Activated CD4-positive, alpha-beta T cell treated with anti-CD3 and anti-CD28 coated beads, Interleukin-2, amount 50 U/mL, for 24 hours (primary cell): ENCODE measurements at places on chromosomes 5 and 9.

DNA sequence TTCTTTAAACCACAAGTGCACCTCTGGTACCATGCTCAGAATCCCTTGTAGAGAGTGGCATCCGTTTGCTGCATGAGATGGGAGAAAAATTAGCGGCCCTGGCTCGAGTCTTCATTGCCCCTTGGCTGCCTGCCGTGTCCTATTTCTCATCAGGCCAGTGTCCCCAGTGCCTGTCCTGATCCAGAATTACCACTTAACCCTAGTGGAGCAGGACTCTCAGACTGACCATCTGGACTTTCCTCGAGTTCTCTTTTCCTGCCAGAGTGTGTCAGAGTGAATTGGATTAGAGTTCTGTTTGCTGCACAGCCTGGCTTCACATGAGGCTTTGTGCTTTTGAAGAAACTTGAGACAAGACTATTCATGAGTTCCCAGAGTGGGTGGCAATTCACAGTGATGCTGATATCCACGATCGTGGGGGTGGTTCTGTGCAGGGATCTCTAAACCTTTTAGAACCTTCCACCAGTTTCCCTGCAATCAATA lies 92.6 kb downstream of the C9orf152 start:
- DNase-seq = no peak

GRCh38 chr5:2919310-2920018 lies 168.0 kb upstream of the IRX2 start:
- DNase-seq = no peak

- no peak for DNase-seq
Observed at GRCh38 chr5:91027405-91028139, 355.5 kb downstream of the ARRDC3 start.

- no peak for DNase-seq
Observed at GRCh38 chr5:180281706-180282105, 10.2 kb downstream of the MAPK9 start.

GRCh38 chr9:124259158-124259808 lies 1.5 kb downstream of the NEK6 start:
- DNase-seq = no peak

DNA sequence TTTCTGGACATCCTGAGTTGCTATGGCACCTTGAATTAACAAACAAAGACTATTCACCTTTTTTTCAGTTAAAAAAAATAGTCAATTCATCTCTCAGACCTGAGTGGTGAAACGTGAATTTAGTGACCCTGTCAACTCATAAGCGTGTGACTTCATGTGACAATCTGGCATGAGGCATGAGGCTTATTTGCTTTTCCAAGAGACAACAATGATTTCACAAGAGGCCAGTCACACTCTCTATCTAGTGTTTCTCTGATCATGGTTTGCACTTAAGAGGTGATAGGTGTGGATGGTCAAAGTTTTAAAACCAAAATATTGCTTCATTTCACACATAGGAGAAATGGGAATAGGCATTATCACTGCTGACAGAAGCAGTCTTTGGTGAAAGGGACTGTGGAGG lies 559.6 kb upstream of the ACO1 start:
- DNase-seq = no peak

DNA sequence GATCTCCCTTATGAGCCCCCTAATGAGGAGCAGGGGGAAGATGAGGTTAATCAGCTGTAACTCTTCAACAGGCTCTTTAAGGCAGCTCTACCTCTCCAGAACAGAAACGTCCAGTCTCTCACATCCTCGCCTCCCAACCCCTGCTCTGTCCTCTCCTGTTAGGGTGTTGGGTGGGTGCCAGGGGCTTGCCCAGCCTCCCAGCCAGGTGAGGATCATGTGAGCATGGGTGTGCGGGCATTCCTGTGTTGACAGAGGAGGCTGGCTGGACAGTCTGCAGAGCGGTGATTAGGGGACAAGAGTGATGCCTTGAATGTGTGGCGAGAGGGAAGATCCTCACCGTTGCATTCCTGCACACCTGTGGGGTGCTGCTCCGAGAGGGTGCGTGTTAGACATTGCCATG lies 51.7 kb downstream of the CCDC180 start:
- no peak for DNase-seq

DNA sequence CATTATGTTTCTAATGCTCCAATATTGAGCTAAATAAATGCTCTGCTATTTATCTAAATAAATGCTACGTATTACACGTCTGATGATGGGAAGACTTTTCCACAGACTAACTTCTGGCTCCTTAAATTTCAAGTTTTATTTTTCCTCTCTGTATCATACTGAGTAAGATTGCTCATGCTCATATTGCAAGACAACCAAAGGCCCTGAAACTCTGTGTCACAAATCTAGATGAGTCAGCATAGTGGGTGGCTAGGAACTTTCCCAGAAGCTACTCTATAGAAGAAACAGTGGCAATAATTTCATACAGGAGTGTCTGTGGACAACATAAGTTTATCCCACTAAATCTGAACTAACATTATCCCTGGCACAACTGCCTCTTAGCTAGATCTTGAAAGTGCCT lies 53.0 kb upstream of the RFX3 start:
- no peak for DNase-seq

GRCh38 chr9:79501546-79501945 lies 70.2 kb upstream of the TLE4 start:
- DNase-seq = no peak
